Fibroblast of skin of left biceps (primary cell): ENCODE measurements at places on chromosomes 16 and 17.
A peak's percentile ranks its signal among the peaks of the same experiment; 100 is the strongest.

DNA sequence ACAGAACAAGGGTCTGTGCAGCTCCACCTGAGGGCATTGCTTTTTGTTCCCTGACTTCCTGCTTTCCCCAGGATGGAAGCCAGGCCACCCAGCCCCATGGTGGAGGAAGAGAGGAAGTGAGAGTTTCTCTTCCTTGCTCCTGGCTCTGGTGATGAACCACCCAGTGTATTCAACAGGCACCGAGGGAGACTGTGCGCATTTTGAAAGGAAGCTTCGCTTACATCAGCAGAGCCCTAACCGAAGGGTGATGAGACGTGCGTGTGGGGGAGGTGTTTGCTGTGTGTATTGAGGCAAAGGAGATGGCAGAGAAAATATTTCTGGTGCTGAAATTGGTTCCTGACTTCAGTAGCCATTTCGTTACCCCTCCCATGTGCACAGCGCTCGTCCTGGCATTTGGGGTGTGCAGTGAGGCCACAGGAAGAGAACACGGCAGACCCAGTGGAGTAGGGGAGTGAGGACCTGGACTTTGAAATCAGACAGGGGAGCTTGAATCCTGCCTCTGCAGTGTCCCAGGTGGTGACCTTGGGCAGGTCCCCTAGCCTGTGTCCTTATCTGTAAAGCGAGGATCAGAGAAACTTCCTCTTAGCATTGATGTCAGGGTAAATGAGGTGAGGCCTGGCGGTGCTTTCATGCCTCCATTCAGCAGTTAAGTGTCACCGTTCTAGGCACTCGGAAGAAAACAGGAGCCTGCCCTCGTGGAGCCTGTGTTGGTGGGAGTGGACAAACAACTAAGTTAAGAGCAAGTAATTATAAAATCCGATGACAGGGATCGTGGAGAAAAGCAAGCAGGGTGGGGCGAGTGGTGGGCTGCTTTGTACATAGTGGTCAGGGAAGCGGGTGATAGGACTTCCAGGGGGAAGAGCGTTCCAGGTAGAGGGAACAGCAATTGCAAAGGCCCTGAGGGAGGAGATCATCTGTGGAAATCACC lies 7.4 kb downstream of the CMIP start:
- DNase-seq, result no peak

- no peak for DNase-seq
These were observed 668 bp downstream of the MMP15 start for GRCh38 chr16:58026139-58026704.

- no peak for DNase-seq
These were observed 1.7 kb upstream of the B4GALNT2 start for GRCh38 chr17:49130891-49131290.

GRCh38 chr17:4448197-4448980 lies 14.6 kb downstream of the SPNS3 start:
- DNase-seq, result no peak

- no peak for DNase-seq
These were observed at the start of gene RRAD for GRCh38 chr16:66925322-66925840. RRAD (minus strand) TSS chr16:66925535; CDS start chr16:66925179, 356 bp downstream.

DNA sequence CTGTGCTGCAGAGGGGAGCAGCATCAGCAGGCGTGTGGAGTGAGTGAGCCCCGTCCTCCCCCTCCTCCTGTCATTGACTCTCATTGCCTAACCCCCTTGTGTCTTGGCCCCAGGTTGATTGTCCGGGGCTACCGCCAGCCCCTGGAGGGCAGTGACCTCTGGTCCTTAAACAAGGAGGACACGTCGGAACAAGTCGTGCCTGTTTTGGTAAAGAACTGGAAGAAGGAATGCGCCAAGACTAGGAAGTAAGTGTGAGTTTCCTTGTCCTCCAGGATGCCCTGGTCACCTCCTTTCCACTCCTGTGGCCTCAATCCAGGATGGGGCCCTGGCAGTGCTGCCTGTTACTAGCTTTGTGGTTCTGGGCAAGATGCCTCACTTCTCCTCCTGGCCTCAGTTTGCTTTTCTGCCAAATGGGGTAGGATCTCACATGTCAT lies 87.0 kb downstream of the ABCC1 start:
- DNase-seq, result no peak

DNA sequence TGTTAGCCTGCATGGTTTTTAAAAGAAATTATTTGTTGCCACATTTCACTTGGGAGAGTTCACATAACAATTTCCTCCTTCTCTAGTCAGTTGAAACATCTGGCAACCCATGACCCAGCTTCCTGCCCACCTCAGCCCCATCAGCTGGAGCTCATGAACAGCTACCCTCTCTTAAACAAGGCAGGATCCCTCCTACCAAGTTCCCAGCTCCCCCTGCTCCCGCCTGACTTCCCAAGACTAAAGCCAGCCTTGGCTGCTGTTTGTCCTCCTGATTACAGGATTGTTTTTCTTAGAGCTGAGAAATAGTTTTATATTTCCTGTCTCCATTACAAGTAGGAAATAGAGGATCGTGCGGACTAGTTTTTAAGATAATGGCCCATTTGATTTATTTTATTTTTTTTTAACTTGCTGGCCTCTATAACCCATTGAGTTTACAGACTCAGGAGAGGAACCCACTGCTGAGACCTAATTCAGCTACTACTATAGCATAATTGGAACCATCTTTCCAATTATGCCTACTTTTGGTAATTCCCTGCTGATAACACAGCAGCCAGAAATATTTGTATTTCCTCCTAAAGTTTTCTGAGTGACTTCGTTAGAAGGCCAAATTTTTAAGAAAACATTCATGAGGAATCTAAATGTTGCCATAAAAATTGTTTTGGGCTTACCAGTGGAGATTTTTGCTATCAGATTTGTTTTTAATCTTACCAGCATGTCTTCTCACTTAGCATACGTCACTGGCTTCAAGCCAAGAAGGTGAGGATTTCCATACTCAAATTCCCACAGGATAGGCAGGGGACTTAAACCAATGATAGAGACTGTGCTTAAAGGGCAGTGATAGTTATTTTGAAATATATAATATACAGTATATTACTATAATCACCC lies 90.0 kb downstream of the ELAC2 start:
- DNase-seq, result no peak

DNA sequence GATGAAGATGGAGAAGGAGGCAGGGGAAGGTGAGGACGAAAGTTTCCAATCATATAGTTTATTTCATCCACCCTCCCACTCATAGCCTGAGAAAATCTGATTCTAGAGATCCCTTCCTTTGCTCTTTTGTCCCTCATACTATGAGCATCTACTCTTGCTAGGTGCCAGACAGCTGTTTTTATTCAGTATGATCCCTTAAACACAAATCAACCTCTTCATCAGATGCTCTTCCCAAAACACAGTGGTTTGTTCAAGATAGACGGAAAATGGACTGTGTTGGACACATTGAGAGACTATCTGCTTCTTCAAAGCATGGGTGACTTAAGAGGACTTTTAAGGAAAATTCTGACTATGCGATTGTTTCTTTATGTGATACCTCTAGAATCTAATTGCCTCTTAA lies 49.4 kb upstream of the XYLT1 start:
- DNase-seq, result no peak

DNA sequence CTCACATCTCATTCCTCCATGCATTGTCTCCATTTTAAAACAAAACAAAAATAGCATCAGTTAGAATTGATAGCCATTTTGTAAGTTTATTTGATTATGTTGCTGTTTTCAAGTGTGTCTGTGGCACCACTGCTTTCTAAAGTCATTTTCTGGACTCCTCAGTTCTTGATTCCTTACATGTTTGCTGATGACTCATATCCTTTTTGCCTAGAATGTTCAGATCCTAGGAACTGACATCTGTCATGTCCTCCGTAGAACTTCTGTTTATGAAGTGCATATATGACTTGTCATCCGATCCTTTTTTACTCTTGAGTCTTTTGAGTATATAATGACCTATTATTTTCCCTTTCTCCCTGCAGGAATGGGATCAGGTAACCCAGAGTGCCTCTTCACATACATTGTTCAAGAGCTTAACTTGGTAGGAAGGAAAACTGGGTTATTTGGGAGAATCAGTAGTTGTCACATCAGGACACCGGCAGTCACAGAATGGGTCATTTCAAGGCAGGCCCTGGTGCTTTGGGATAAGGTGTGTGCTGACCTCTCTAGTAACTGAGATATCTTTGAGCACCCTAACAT lies 69.2 kb downstream of the MAP2K4 start:
- DNase-seq, result peak; percentile 29

DNA sequence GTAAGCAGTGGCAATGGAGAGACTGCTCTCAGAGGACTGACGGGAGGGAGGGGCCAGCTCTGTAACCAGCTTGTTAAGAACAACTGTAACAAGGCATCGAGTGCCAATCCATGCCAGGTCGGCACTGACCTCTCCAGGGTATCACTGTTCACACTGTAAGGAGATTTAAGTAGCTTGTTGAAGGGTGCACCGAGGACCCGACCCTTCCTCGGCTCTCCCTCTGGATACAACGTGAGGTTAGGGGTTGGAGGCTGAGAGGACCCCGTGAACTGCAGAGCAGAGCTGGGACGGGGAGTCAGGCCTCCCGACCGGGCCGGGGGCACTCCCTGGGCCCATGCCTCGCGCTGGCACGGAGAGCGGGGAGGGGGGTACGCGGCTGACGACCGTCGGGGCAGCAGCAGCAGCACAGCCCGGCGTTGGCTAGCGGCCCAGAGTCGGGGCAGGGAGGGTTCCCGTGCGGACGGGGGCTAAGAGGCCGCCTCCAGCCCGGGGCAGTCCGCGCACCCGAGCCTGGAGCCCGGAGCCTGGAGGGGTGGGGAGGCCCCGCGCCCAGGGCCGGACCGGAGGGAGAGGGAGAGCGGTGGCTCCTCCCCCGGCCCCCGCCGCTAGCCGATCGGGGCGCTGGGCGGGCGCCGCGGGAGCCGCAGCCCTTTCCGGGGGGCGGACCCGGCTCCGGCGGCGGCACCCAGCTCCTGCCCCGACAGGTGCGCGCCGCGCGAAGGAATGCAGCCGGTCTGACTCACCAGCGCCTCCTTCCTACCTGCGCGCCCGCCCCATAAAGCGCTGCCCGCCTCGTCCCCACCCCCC lies at the start of gene ITGB4:
Gene ITGB4 (plus strand): TSS at position 804 of the 807 bp plus-strand sequence. CDS start 3,245 bp downstream, outside the sequence.
- no peak for DNase-seq

DNA sequence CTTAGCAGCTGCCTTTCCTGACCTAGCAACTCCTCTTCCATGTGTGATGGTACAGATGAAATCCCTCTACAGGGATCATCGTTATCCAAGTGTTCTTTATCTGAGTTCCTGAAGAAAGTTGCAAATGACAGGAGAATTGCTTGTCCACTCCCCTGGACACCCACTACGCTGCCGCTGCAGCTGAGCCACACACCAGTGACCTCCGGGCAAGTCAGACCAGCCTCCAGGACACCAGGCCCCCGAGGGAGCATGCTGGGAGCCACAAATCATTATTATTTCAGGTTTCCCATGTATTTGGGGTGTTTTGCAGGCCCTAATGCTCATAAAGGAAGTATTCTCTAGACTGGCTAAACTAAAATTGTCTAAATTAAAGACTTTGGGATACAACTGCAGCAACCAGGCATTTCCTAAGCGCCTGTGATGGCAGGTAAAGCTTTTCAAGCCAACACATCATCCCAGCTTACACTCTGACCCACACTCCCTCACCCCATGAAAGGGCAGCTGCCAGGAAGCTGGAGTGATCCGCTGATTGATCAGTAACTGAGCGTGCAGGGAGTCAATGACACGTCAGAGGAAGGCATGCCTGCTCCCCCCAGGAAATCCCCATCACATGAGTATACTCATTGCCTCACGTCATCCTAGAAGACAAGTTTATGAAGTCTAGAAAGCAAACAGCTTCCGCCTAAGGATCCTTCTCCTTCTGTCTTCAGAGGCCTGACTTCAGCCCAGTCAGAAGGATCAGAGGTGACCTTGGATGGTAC lies 14.4 kb downstream of the FA2H start:
- DNase-seq, result no peak

DNA sequence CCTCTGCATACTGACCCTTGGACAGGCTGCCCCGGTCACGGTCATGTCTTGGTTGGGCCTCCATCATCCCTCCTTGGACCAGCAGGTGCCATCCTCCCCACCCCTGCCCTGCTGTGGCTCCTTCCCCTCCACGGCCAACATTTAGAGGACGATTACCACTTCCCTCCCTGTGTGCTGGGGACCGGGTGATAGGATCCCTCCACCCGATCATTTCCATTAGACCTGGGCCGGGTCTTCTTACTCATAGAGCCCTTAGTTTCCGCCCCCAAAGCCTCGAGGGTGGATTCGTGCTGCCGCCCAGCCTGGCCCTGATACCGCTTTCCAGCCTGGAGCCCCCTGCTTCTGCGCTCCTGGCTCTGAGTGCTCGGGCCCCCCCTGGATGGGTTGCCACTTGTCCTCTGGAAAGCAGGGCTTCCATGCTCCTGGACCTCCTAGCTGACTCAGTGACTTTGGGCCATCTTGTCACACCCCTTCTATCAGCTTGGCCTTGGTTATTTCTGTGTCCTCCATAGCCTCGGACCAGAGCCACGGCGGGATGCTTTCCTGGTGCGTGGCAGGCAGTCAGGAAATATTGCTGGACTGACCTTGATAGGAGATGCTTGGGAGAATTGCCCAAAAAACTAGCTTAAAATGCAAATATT lies 171.4 kb downstream of the SEC14L1 start:
- DNase-seq, result no peak

DNA sequence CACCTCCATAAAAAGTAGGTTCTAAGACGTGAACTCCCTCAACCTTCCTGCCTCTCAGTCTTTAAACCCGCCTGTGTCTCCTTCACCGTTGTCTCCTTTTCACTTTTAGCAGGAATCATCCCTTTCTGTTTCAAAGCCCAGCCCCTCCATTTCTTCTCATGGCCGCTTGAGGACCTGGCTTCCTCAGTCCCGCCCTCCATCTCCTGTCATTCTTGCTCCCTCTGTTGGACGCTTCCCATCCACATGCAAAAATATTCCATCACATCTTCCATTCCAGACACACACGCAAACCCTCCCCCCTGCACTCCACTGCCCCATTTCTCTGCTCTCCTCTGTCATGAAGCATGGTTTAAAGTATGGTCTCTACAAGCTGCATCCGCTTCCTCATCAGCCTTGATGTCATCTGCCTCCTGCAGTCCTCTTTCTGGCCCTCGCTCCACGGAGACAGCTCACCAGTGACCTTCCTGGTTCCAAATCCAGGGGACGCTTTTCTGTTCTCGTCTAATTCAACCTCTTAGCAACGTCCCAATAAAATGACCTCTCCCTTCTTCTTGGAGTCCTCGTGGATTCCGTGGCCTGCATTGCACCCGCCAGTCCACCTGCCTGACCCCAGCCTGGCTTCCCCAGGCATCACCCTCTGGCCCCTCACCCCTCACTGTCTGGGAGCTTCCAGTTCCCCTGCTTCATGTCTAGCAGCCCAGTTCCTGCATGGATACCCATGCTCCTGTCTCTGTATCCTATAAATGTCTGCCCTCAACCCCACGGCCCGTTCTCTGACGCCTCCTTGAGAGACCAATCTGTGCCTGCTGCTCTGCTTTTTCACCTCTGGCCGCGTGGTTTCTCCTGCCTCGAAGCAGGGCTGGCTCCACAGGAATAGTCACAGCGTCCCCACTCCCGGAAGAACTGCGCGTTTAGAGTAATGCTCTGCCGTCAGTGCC lies 26.2 kb downstream of the ANKRD40 start:
- DNase-seq, result peak; percentile 54

GRCh38 chr16:66549284-66550131 lies at the start of gene TK2:
TK2 (minus strand) TSS chr16:66550122; CDS start chr16:66550061, 61 bp downstream.
- peak; percentile 32 for DNase-seq

GRCh38 chr17:67759355-67760171 lies 41.8 kb downstream of the NOL11 start:
- DNase-seq, result peak; percentile 20
